NCI-H345 (cell line): ENCODE measurements at places on chromosomes 6 and 20.
A peak's percentile ranks its signal among the peaks of the same experiment; 100 is the strongest.

DNA sequence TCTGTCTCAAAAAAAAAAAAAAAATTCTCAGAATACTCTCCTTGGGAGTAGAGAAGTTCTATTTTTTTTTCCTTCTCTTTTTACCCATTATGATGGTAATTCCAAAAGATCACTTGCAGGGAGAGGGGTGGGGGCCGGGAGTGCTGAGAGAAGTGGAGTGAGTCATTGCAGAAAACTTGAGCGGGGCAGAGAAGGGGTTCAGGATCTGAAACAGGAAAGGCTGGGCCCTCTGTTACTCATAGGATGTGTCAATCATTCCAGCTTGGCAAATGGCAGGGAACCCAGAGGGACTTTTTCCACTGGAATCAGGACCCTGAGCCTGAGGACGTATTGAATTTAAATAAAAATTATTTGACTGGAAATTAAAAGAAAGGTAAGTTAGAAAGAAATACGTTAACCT is 111.4 kb upstream of the ARMC2 start:
- DNase-seq, result no peak

DNA sequence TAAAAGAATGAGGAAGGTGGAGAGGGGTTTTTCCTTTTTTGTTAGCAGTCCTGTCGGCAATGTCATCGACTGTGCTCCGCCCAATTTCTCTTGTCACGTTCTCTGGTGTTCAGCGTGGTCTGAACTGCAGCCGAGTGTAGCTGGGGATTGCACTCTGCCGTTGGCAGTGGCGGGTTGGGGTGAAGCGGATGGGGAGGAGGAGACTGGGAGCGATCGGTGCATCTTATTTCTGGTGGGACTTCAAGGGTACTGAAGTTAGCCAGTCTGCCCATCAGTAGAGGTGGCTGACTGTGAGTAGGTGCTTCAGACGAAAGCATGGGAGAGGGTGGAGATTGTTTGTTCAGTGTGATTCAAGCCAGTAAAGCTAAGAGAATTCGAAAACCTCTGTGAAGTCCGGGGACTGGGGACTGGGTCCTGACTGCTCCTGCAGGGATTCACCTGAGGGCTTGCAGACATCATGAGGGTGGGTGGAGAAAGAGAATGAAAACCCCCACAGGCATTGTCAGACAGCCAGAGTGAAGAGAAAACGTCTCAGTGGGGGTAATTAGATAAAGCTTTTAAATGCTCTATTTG is 5.1 kb downstream of the RREB1 start:
- DNase-seq, result no peak

DNA sequence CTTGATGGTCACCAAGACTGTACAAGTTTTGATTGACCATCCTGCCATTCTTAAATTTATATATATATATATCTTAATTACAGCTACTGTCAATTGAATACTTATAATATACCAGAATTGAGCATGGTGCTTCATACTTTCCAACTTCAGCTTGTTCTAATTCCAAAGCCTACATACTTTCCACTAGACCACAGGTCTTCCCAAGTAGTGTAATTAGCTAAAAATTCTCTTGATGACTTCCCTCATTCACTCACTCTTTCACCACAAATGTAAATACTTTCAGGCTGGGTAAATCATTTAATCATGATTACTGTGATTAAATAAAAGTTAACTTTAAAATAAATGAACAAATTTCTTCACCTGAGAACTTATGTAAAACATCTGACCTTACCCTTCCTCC is 3.4 kb downstream of the ASF1A start:
- no peak for DNase-seq

GRCh38 chr6:131393433-131393832 is 179.6 kb upstream of the ARG1 start:
- DNase-seq, result no peak

- DNase-seq, result no peak
These were observed 98.6 kb downstream of the PTPRK start for GRCh38 chr6:128421788-128422187.

- DNase-seq, result no peak
These were observed 50.3 kb downstream of the AIG1 start for GRCh38 chr6:143110996-143111395.

GRCh38 chr6:14452567-14453527 is 335.3 kb downstream of the CD83 start:
- DNase-seq, result no peak

- DNase-seq, result no peak
These were observed 144.3 kb upstream of the TENT5A start for GRCh38 chr6:81896525-81897503.

GRCh38 chr20:56373942-56374341 is 15.2 kb downstream of the FAM210B start:
- DNase-seq, result no peak

DNA sequence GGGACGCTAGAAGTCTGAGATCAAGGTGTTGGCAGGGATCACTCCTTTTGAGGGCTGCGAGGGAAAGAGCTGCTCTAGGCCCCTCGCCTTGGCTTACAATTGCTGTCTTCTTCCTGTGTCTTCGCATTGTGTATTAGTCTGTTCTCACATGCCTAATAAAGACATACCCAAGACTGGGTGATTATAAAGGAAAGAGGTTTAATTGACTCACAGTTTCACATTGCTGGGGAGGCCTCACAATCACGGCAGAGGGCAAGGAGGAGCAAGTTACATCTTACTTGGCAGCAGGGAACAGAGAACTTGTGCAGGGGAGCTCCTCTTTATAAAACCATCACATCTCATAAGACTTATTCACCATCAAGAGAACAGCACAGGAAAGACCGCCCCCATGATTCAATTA is 102.5 kb upstream of the ASF1A start:
- no peak for DNase-seq

DNA sequence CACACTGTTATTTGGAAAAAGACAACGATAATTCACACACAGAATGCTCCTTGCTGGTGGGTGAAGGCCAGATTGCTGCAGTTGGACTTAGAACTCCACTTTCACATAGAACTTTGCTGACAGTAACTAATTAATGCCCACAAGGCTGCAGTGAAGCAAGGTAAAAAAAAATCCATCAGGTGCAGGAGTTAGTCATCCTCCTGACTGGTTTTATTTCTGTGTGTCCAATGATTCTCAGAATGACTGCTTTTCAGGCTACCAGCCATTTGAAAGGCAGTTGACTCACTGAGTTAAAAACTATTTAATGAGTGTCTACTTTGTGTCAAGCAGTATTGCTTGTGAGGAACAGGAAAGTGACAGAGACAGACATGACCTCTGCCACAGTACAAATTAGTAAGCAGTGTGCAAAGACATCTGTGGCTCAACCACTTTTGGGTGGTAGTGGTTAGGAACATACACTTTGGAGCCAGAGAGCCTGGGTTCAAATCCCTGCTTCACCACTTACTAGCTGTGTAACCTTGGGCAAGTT is 41.9 kb downstream of the ELOVL5 start:
- DNase-seq, result no peak

GRCh38 chr20:23157734-23158133 is 71.6 kb upstream of the CD93 start:
- DNase-seq, result no peak

- DNase-seq, result no peak
These were observed 6.1 kb downstream of the TP53RK start for GRCh38 chr20:46683011-46683667.

DNA sequence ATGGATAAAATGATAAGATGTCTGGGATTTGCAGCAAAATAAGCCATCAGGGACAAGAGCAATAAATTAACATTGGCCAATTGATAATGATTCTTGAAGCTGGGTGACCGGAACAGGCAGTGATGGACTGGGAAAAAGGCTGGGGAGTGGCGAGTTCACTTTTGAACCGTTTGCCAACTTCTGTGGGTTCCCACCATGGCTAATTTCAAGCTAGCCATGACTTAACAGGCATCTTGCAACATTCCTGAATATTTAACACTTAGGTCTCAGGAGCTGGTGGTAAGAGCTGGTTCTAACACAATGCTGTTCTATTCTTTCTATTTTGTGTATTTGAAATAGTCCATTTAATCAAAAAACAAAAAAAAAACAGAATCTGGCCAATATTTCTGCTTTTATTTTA is 37.6 kb upstream of the CD83 start:
- no peak for DNase-seq

- DNase-seq, result no peak
These were observed 6.5 kb upstream of the SCRT2 start for GRCh38 chr20:682123-682522.

DNA sequence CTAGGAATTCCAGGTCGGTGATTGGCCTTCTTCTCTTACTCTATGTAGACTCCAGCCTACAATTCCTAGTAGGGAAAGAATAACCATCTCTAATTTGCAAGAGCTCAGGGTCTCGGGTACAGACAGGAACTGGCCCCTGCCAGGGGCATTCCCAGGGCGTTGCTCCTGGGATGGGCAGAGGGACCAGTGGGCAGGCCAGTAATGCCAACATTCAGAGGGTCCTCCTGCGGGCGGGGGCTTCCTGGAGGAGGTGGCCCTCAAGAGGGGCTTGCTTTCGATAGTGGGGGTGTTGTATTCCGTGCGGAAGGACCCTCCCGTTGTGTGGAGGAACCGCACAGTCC is 129.8 kb upstream of the PRND start:
- DNase-seq, result no peak

DNA sequence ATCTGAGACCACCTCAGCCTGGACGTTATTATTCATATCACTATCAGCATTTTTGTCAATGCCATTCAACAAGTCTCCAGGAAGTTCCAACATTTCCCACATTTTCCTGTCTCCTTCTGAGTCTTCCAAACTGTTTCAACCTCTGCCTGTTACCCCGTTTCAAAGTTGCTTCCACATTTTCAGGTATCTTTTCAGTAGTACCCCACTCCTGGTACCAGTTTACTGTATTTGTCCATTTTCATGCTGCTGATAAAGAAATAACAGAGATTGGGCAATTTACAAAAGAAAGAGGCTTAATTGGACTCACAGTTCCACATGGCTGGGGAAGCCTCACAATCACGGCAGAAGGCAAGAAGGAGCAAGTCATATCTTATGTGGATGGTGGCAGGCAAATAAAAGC is 565.5 kb downstream of the FRK start:
- DNase-seq, result no peak

DNA sequence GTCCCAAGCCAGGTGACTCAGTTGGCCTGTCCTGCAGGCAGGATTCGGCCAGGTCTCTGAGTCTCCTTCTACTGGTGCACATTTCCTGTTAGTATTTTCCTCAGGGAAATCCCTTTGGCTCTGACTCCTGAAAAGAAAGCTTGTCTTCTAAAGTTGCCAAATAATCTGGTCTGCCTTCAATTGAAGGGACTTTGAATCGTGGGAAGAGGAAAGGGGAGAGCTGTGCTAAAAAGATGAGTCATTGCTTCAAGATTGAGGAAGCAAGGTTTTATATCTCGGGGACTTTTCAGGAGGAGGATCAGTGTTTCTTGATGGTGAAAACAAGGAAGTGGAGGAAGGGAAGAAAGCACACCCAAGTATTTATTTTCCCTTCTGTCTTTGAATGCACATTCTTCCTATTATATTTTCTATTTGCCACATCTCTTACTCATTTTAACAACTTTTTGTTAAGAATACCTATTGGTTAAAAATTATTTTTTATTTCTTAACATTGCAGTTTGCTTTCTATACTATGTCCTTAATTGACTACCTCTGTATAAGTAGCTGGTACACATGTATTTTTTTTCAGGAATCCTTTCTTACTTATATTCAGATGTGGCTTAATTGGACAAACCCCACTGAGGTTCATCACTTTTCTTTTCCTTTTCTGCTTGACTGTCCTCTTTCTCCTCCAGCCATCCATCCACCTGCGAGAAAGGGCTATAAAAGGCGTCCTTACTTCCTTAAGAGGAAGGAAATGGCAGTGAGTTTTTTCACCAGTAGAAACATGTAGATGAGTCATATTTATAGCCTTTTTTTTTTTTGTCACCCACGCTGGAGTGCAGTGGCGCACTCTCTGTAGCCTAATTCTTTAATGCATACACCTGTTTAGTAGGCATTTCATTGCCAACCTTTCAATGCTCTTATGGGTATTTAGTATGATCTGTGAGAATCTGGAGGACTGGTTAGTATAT is 15.0 kb upstream of the IFNGR1 start:
- DNase-seq, result no peak

DNA sequence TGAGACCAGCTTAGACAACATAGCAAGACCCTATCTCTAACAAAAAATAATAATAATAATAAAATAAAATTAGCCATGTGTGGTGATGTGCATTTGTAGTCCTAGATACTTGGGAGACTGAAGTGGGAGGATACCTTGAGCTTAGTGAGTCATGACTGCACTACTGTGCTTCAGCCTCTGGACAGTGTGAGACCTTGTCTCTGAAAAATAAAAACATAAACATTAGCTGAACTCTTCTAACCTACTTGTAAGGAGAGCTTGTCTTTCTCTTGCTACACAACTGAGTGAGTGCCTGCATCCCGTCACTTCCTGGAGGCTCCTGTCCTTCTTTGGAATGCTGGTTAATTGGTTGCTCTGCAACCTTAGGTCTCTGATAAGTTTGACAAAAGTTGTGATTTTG is 5.1 kb upstream of the DBNDD2 start:
- DNase-seq, result no peak

DNA sequence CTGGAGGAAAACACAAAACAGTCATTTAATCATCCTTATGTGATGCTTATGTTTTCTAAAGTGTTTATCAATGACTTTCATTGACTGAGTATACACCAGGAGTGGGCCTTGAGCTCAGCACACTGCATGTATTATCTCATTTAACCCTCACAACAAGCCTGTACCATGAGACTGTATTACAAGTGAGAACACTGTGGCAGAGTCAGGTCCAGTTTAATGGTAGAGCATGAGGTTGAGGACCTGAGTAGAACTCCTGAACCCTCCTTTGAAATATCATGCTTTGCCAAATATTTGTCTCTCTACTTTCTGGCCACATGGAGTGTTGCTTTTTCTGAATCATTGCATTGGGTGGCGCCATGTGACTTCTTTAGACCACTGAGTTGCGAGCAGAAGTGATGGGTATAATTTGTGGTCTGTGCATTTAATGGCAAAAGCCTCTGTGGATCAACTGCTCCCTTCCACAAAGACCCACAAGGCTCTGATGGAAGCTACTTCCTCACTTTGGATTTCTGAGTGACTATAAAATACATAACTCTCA is 65.0 kb upstream of the SIRPG start:
- no peak for DNase-seq

- DNase-seq, result peak; percentile 83
These were observed 19.9 kb downstream of the EZR start for GRCh38 chr6:158799051-158799792.

DNA sequence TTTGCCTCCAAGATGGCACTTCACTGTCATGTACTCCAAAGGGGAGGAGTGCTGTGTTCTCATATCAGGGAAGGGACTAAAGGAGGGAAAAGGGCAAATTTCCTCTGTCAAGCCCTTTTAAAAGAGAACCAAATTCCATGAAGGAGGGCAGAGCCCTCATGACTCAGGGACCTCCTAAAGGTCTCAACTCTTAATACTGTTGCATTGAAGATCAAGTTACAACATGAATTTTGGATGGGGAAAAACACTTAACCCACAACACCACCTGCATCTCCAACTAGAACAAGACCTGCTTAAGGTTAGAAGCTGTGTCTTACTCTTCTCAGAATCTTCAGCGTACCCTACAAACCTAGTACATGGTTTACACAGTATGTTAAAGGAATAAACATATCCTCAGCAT is 23.7 kb upstream of the FBXO30 start:
- DNase-seq, result no peak

- DNase-seq, result no peak
These were observed 3.8 kb downstream of the TBC1D32 start for GRCh38 chr6:121330516-121330915.

GRCh38 chr6:148164645-148165044 is 178.0 kb upstream of the SASH1 start:
- no peak for DNase-seq
